ENCODE measurements at places on chromosomes 7 and 10.
A peak's percentile ranks its signal among the peaks of the same experiment; 100 is the strongest.

DNA sequence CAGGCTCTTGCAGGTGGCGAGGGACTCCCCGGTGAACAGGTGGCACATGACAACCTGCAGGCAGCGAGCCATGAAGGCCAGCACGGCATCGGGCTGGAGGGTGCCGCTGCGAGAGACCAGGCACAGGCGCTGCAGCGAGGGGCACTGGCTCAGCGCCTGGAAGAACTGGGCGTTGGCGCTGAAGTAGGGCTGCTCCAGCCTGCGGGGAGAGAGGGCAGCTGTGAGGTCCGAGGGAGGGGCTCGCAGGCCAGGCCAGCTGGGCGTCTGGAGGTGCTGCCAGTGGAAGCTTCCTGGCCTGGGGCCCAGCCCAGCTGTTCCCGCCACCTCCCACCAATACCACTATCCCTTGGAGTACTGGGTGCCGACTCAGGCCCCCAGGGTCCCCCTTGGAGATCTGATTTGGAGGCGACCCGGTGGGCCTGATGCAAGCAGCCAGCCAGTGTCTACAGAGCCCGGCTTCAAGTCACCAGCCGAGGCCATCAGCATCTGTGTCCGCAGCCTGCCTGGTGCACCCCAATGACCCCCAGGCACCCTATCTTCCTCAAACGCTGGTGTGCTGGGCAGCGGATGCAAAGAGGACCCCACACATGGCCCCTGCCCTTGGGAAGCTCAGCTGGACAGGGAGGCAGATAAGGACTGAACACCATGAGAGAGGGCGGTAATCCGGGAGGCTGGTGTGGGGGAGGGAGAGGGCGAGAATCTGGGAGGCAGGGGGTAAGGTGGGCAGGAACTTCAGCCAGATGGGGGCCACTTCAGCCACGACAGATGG lies 67.8 kb upstream of the TNRC18 start:
- DNase-seq: no peak

DNA sequence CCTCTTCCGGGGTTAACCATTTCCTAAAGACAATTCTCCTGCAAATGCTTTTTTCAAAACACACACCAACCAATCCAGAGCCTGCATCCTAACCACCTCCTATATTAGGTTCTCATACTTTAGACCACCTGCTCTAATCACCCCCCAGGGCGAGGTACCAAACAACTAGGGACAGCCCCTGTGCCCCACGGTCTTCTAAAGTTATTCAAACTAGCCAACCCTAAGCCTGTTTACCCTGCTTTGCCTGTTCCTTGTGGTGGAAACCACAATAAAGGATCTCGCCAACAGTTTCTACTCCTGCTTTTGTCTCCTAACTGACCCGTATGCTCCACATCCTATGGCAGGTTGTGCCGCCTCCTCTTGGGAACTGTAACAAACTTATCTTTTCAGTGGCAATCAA lies 21.1 kb downstream of the SP4 start:
- no peak for DNase-seq

GRCh38 chr7:118629898-118630438 lies 405.5 kb downstream of the ANKRD7 start:
- DNase-seq: no peak

DNA sequence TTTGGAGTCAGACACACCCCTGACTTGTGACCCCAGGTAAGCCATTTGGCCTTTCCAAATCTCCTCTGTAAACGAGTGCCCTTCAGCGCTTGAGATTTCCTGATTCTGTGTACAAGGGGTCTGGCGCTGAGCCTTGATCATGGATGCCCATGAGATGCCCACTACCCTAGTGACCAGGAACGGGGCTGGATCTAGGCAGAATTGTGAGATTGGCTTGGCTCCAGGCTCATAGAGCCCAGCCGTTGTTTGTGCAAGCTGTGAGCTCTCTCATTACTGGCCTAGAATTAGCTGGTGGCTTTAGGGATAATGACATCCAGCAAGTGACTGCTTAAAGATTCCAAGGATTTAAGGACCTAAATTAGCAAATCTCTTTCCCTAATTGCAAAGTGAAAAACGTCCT lies 84.9 kb downstream of the CAMK1D start:
- DNase-seq: no peak

DNA sequence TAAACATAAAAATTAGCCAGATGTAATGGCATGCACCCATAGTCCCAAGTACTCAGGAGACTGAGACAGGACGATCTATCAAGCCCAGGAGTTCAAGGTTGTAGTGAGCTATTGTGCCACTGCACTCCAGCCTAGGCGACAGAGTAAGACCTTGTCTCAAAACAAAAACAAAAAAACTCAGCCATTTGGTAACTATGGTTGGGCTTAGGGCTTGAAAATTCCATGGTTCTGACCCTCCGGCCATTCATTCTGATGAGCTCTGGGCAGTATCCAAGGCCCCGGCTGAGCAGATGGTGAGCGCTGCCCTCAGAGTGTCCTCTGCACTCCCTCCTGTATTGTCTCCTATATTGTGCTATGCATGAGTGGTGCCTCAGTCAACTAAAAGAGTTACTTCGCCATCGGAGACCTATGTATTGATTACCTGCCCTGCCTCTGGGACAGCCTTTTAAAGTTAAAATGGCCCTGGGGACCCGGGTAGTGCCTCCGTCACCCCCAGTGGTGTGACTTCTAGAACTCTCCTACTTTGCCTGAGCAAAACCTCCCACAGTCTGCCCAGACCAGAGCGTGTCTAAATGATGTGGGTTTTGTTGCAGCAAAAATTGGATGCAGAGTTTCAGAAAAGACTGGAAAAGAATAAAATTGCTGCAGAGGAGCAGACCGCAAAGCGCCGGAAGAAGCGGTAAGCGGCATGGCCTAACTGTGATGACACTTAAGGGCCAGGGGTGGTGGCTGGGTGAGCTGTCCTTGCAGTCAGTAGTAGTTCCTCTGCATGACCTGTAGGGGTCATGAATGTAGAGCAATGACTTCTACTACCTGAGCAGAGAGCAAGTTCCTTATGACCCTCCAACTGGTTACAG lies 8.1 kb downstream of the PRKRIP1 start:
- DNase-seq: peak; percentile 77

DNA sequence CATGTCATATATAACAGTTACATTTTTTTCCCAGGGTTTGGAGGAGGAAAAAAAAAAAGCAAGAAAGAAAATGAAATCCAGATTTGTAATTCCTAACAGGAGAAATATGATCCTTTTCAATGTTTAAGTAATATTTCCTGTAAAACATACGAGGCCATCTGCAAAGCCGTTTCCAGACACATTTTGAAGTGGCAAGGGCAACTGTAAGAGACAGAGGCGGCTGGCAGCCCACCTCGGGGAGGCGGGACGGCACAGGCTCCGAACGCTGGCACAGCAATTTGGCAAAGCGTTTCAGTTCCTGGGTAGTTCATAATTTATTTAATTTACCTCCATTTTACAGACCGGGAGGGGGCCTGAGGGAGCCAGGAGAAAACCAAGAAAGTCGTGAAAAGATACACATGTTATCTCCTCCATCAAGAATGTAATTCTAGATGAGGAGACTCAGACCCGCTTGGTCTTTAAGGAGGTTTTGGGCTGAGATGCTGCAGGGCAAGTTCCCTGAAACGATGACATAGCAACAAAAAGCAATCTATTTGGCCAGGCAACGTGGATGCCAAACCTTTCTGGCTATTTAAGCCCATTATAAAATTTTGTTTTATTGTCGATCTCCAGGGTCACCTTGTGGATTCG lies 448.5 kb upstream of the MKI67 start:
- no peak for DNase-seq

DNA sequence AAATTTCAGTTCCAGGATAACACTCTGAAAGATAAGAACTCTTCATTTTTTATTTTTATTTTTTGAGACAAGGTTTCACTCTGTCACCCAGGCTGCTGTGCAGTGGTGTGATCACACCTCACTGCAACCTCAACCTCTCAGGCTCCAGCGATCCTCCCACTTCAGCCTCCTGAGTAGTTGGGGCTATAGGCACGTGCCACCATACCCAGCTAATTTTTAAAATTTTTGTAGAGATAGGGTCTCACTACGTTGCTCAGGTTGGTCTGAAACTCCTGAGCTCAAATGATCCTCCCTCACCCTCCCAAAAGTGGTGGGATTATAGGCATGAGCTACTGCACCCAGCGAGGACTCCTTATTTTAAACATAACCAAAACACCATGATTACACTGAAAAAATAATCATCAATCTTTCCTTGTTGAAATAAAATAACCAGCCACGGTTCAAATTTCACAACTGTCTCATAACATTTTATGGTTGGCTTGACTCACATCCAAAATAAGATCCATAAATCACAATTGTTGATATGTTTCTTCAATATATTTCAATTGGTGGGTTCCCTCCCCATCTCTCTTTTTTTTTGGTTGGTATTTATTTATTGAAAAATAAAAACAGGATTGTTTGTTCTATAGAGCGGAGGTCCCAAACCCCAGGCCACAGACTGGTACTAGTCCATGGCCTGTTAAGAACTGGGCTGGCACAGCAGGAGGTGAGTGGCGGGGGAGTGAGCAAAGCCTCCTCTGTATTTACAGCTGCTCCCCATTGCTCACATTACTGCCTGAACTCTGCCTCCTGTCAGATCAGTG lies 60.1 kb upstream of the FAM171A1 start:
- DNase-seq: no peak

DNA sequence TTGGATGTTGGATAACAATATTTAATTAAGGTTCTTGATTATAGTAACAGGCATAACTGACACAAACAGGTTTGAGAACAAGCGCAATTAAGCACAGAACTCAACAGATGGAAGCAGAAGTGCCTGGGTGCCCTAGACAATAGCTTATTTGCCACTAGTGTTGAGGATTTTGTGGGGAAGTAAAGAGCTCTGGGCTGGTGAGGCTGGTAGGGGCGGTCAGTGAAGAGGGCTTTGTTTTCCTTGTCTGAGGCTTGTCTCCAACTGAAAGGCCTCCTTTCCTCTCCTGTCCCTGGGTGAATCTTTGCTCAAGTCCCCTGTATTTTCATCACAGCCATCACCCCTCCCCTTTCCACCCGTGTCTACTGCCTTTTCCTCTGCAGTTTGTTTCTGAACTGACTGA lies 104.6 kb downstream of the KAT6B start:
- DNase-seq: no peak

- DNase-seq: no peak
Measured at GRCh38 chr10:34933676-34934075, 118.6 kb upstream of the PARD3 start.

DNA sequence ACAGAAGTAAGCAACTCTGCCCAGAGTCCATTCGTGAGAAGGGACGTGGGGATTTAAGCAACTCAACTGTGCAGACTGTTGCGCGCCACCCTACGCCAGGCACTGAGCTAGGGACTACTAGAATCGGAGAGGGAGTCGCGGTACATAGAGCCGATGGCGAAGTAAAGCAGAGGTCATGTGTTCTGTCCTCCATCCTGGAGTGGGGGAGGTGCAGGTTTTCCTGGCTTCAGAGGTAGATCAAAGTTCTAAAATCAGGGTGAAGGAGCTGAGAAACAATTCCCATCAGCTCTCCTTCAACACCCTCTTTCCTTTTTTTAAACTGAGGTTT lies 23.2 kb downstream of the SLC35G1 start:
- no peak for DNase-seq

DNA sequence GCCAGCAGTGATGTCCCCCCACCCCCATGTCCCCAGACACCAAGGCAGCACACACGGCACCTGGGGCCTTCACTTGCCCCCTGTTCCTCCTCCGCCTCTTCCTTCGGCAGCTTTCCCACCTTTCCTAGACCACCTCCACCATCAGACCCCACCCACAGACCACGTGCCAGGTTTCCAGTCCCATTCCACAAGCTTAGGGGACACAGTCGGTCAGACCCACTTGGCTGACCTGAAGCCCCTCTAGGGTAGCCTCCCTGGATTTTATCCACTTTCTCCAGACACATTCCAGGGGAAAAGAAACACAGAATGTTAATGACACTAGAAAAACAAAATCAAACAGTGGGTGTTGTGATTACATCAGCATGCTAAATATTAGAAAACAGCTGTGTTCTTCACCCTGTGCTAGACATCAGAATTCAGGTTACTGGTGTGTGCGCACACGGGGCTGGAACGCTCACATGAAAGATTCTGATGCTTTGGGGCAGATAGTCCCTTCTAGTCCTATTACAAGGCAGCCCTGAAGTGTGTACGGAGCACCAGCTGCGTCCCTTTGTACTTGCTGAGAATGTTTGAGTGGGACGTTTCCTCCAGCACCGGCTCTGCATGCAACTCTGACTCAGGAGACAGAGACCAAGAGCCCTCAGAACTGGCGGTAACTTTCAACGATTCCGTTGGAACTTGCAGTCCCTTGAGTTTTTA lies 75.5 kb upstream of the PPP2R2D start:
- DNase-seq: no peak

GRCh38 chr7:27804139-27804538 lies 64.2 kb downstream of the TAX1BP1 start:
- DNase-seq: no peak

- DNase-seq: no peak
Measured at GRCh38 chr10:110431659-110432058, 66.0 kb upstream of the DUSP5 start.

DNA sequence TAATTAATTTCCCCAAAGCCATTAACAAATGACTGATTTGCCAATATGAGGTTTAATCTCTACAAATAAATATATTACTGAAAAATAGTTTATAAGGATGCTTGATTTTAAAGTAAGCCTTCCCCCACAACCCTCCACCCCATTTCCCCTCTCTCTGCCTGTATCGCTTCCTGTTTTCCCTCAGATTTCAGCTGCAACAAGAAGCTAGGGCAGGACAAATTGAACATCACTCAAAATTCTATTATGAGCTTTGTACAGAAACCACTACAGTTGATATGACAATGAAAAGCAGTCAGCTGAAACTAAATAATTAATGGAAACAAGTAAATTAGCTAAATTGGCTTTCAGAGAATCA lies 109.0 kb upstream of the SP4 start:
- DNase-seq: no peak

GRCh38 chr10:58275261-58275660 lies 6.3 kb downstream of the CISD1 start:
- DNase-seq: no peak

DNA sequence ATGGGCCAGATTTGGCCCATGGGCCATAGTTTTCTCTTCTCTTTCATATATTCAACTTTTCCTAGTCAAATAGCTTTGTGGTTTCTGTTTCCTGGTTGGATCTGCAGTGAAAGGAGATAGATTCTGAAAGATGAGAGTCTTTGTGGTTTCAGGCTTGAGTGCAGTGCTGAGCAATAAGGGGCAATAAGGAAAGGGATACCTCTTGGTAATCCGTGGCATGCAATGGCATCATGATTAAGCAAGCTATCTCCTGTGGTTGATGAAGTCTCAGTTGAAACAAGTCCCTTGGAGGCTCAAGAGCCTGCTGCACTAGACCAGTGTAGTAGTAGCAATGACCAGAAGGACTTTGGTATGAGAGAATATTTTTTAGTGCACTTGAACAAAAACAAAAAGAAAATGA lies 187.7 kb upstream of the CNTNAP2 start:
- DNase-seq: no peak
